ENCODE measurements at places on chromosomes 5 and 9.
A peak's percentile ranks its signal among the peaks of the same experiment; 100 is the strongest.

GRCh38 chr9:136907011-136907914 lies 20.9 kb downstream of the TRAF2 start:
- no peak for DNase-seq

- no peak for DNase-seq
Measured at GRCh38 chr5:40485021-40485998, 194.4 kb upstream of the PTGER4 start.

DNA sequence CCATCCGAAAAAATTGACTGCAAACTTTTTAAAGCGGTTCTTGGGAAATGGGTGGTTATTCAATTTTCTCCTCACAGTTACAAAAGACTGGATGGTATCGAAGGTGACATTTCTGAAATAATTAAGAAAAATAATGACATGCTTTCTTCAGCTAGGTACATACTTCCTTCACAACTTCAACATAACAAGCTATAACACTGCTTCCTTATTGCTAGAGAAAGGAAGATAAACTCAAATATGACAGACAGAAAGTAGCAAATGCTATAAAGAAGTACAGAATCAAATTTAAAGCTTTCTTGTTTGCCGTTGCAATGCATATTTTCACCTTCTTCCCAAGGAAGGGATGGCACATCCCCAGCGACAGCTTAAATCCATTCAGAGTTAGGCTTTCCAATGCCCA lies 93.5 kb upstream of the EFNA5 start:
- no peak for DNase-seq

- no peak for DNase-seq
Measured at GRCh38 chr5:1209896-1210776, 8.7 kb downstream of the SLC6A19 start.

DNA sequence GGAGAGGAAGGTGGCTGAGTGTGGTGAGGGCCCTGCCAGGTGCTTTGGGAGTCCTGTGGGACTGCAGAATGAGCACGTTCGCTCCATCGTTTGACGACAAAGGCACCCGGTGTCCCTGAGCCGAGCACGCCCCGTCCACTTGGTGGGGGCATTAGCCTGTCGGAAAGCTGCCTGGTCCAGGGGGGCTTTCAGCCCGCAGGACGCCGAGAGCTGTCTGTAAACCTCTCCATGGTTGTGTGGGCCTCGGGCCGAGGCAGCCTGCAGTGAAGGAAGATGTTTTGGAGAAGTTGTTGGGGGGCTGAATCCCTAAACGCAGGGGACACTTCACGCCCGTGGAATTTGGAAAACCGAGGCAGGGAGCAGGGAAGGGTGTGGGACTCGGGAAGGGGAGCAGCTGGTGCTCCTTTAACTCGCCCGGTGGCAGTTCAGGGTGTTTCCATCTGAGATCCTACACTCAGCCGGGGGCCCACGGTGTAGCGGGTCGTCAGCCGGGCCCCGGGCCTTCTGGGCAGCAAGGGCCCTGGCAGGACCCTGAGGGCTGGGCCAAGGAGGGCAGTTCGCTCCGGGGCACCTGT lies 53.8 kb downstream of the MRPL36 start:
- DNase-seq = no peak

DNA sequence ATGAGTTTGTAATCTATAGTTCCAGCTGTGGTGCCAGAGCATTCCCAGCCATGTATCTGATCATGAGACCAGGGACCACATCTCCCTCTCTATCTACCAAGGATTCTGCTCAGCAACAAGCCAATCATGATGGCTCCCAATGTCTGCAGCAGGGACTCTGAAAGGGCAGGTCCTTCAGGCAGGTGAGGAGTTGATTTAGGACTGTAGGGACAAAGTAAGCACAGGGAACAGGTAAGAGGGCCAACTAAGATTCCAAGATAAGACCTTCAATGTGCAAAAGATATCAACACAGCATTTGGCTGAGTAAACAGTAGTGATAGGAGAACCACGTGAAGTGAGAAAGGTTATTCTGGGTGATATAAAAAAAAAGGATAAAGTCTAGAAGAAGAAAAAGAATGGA lies 8.5 kb downstream of the XPA start:
- no peak for DNase-seq

GRCh38 chr9:35945341-35946018 lies 12.5 kb downstream of the OR2S2 start:
- DNase-seq = peak; percentile 68

GRCh38 chr5:179284751-179285631 lies 60.3 kb downstream of the ADAMTS2 start:
- no peak for DNase-seq

DNA sequence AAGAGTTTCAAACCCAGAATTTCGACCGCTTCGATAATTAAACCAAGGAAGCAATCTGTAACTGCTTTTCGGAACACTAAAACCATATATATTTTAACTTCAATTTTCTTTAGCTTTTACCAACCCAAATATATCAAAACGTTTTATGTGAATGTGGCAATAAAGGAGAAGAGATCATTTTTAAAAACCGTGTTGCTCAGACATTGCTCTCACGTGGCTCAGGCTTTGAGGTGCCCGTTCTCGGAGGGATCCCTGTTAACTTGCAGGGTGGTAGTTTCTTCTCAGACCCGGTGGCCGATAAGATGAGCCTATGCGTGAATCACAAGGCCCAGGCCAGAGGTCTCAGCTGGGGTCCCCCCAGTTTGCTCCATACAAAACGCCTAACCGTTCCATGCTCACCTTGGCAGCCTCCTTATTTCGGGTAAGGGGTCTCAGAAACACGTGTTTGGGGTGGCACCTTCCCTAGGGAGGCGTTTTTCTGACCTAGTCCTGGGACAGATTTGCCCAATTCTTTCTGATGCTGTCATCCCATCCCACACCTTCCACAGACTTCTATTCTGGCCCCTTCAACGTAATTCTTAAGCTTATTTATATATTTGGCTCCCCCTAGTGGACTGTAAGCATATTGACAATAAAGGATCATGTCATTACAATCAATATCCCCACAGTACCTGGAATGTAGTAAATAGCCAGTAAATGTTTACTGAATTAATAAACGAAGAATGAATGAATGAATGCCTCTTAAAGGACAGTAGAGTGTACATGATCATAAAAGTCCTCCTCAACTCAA lies 48.1 kb downstream of the THBS4 start:
- DNase-seq = no peak

- no peak for DNase-seq
Measured at GRCh38 chr9:37029776-37030610, 4.1 kb downstream of the PAX5 start.

GRCh38 chr5:159441441-159441840 lies 111.2 kb upstream of the IL12B start:
- no peak for DNase-seq

- no peak for DNase-seq
Measured at GRCh38 chr5:124701873-124702425, 44.5 kb downstream of the ZNF608 start.

DNA sequence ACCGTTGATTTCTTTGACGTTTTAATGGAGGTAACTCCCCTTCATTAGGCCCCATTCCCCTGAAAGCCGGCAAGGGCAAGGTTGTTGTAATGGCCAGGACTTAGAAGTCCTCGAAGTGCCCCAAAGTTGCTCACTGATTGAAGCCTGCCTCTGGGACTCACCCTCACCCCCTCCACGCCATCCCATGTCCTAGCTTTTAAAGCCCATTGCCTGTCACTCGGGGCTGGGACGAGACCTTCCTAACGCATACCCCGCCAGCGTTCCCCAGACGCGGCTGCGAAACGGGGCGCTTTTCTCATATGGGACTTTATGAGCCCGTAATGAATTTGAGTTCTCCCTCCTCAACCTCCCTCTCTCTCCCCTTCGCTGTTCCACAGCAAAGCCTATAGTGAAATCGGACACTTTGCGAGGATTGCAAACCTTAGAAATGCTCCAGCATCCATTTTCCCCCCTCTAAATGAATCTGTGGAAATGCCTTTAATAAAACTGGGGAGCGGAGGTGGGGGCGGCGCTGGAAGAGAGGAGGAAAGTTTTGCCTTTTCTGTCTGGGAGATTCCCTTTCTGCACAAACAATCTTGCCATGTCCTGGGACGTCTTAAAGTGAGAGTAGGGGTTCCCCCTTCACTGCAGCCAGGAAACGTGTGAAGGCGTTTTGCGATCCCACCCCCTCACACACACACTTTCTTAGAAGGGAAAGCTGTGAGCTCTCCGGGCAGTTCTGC lies 1.5 kb downstream of the PAPPA start:
- DNase-seq = no peak

DNA sequence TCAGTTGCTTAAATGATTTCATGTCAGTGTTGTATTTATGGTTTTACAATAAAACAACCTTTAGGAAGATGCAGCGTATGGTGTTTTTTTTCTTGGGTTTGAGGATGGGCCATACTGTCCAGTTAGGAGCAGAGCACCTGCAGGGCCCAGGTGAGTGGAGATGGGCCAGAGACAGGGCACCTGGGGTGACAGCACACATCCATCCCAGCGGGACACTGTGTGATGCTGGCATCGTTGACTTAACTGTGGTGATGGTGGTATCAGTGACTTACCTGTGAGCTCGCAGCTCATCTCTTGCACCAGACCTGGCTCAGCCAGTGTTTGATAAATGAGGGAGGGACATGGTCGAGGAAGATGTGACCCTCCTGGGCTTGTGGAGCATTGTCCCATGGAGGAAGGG lies 21.6 kb downstream of the AMBP start:
- DNase-seq = no peak

GRCh38 chr9:120711354-120711753 lies 2.9 kb downstream of the MEGF9 start:
- no peak for DNase-seq

- no peak for DNase-seq
Measured at GRCh38 chr9:124363326-124364096, 51.7 kb downstream of the PSMB7 start.

GRCh38 chr5:146662229-146662628 lies 146.2 kb upstream of the GPR151 start:
- no peak for DNase-seq

DNA sequence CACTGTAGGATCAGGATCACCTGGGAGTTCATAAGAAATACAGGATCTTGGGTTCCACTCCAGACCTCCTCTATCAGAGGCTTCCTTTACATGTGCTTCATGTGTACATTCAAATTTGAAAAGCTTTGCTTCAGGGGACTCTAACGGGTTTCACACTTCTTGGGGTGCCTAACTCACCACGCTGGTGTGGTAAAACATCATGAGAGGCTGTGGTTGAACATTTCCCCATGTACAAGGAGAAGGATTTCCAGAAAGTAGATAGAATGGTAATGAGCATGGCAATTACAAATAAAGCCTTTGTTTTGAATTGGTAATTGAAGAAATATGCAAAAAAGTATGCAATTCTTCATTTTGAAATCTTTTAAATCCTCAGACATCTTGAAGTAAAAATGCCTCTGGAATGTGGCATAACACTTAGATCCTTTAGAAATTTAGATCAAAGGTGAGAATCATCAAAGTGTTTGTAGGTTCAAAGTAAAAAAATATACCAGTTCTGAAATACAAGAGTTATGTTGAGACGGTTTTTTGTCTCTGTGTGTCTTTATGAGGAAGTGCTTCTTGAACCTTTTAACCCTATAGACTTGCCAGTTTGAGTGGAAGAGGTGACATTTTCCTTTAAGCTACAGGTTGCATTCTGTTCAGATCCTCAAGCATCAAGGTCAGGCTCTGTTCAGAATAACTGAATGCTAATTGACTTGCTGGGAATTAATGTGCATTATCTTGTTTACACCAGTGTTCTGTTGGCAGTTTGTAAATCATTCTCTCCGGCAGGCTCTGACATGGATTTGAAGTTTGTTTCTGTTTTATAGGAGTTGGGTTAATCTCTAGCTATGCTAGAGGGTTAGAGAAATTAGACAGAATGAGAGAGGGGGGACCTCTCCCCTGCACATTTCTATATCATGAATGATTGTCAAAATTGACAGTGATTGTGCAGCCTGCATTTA lies 415.3 kb downstream of the MAN2A1 start:
- no peak for DNase-seq

DNA sequence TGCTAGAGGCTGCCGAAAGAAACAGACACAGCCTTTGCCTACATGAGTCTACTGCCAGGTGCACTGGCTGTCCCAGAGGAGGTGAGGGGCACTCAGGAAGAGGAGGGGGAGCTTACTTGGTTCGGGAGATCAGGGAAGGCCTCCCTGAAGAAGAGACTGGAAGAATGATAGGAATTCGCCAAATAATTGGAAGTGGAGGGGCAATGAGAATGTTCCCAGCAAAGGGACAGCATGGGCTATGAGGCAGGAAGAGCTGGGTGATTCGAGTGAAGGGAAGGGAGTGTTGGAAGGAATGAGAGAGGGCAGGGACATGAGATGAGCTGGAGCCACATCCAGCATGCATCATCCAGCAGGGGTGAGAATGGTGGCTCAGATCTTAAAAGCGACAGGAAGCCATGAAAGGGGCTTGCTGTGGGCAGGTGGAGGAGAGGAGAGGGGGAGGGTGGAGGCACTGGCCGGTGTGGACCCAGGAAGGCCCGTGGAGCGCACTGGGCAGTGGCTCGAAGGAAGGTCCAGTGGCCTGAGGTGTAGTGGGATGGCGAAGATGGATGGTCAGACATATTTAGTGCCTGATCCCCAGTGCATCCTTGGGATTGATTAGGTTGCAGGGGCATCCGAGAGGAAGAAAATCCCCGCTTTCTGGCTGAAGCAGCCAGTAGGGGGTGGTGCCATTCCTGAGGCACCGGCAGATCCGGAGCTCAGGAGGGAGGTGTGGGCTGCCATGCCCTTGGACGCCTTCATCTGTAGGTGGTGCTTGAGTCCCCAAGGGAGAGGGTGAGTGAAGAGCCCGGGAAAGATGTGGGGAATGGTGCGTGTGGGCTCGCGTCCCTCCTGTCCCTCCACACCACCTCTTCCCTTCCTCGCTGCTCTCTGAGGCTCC lies 53.5 kb upstream of the GARNL3 start:
- no peak for DNase-seq

Measured in activated T-cell treated with anti-CD3 and anti-CD28 coated beads for 1 hour (primary cell).